ENCODE measurements at places on chromosomes 4 and X.

GRCh38 chrX:107738768-107739167, 36.8 kb downstream of the TSC22D3 start:
- no peak for DNase-seq

- DNase-seq: no peak
Measured at GRCh38 chr4:155419266-155419665, 42.5 kb upstream of the MAP9 start.

- peak; percentile 81 for DNase-seq
Measured at GRCh38 chr4:76087007-76087769, 12.7 kb downstream of the ART3 start.

- no peak for DNase-seq
Measured at GRCh38 chr4:84324303-84325245, 174.5 kb downstream of the NKX6-1 start.

DNA sequence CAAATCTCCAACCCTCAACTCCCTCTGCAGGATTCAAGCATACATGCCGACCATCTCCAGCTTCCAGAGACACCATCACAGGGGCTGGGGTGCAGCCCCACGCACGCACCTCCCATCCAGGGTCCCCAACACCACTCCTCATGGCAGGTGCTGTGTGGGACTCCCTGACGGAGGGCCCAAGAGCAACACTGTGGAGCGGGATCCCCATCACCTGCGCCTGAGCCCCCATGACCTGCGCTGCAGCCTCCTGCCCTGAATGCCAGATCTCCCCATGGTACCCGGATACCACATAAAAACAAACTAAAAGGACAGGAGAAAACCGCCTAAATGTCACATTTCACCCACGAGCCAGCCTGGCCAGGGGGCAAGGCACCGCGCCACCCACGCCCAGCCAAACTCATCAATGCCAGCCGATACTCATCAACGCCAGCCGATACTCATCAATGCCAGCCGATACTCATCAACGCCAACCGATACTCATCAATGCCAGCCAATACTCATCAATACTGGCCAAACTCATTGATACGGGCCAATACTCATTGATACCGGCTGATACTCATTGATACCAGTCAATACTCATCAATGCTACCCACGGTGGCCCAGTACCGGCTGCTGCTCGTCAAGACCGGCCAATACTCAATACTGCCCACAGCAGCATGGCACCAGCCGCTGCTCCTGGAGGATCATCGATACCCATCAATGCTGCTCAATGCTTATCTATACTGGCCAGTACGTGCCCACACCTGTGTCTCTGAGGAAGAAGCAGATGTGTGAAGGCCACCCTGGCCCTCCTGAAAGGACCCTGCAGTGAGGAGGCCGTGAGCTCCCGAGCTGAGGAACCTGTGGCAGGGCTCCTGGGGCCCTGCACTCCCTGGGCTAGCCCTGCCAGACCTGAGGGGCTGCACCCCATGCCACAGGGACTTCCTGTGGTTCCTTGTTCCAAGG, 6.2 kb downstream of the CTBP1 start:
- DNase-seq: no peak

DNA sequence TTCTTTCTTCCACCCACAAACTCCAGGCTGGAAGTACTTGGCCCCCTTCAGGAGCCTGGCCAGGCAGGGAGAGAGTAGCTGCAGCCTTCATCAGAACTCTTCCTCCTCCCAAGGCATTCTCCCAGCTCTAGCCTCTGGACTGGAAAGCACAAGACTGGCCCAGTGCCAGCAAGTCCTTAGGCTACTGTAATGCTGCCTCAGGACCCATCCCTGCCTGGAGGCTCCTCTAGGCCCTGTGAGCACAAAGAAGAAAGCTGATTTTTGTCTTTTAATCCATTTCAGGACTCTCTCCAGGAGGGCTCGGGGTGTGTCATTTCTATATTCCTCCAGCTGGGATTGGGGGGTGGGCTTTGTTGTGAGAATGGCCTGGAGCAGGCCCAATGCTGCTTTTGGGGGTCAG, 10.8 kb downstream of the AWAT2 start:
- DNase-seq: no peak

GRCh38 chr4:122921971-122922876, at the start of gene NUDT6:
TSS of gene NUDT6 (minus strand) at chr4:122922597. CDS start at chr4:122922572, 25 bp downstream.
- peak; percentile 83 for DNase-seq

GRCh38 chrX:19904778-19905367, 17.5 kb upstream of the SH3KBP1 start:
- peak; percentile 69 for DNase-seq

- DNase-seq: no peak
Measured at GRCh38 chrX:17861489-17862011, 452 bp upstream of the RAI2 start.

DNA sequence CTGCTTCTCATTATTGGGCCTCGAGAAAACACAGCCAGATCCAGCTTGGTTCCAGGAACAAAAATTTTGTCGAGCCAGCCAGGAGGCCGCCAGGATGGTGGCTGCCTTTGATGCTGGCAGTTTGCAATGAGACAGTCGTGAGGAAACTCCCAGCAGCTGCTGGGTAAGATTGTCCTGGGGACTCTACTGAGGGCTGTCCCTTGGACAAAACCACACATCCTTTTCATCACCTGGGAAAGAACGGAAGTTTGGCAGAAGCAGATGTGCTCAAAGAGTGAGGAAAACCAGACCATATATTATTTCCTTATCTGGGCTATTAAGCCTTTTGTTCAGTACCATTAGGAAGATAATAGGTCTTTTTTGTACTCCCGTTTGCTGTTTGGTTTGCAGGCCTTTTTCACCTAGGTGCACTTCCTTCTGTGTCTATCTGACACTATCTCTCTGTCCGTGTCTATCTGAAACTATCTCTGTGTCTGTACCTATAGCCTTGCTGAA, 13.4 kb upstream of the PAPSS1 start:
- no peak for DNase-seq

- DNase-seq: no peak
Measured at GRCh38 chrX:538311-538710, 92.3 kb upstream of the SHOX start.

- no peak for DNase-seq
Measured at GRCh38 chr4:98524230-98524629, 134.2 kb downstream of the TSPAN5 start.

- no peak for DNase-seq
Measured at GRCh38 chrX:4674028-4674782, 960.8 kb upstream of the PRKX start.

- peak; percentile 10 for DNase-seq
Measured at GRCh38 chr4:105059337-105059736, 87.3 kb upstream of the TET2 start.

- peak; percentile 30 for DNase-seq
Measured at GRCh38 chr4:106496061-106496460, 127.5 kb upstream of the GIMD1 start.

DNA sequence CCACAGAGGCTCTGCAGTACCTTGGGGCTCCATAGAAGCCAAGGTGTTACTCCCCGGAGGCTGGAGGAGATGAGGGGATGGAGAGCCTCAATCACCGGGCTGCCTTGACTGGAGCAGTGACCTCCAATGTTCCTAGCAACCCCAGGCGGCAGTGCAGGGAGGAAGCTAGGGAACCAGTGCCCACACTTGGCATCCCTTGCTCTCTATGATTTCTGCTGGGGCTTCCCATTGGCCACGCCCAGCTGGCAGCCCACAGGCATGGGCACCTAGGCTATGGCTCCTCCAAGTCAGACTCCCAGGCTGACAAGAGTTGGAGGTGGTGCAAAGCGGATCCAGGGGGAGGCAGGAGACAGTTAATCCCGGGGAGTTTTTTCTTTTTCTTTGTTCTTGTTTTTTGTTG, 229.7 kb downstream of the EVC2 start:
- no peak for DNase-seq

- no peak for DNase-seq
Measured at GRCh38 chr4:2923668-2924173, 39.5 kb downstream of the NOP14 start.

GRCh38 chr4:80798082-80798481, 232.4 kb upstream of the BMP3 start:
- DNase-seq: no peak

- no peak for DNase-seq
Measured at GRCh38 chr4:186617921-186618320, 62.6 kb upstream of the MTNR1A start.

DNA sequence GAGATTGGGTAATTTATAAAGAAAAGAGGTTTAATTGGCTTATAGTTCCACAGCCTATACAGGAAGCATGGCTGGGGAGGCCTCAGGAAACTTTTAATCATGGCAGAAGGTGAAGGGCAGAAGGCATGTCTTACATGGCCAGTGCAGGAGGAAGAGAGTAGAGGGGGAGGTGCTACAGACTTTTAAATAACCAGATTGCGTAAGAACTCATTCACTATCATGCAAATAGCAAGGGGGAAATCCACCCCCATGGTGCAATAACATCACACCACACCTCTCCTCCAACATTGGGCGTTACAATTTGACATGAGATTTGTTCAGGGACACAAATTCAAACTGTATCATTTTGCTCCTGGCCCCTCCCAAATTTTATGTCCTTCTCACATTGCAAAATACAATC, 353.8 kb upstream of the PABPC5 start:
- DNase-seq: peak; percentile 10

GRCh38 chr4:168585168-168586091, 88.6 kb downstream of the PALLD start:
- peak; percentile 54 for DNase-seq

DNA sequence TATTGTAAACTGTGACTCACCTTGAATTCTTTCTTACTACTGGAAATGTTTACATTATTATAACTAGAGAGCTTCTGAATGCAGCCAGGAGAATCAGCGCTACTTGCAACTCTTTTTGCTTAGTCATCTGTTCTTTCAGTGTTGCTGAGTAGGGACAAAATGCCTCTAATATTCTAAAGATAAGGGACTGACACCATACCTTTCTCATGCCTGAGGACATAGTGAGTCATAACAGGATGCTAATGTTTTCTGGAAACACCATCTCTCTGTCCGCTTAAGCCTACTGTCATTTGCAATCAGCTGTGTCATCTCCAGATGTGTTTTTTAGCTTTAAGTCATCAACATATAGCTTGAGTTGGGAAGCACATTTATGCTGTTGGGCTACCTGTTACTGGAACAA, 108.3 kb downstream of the QRFPR start:
- no peak for DNase-seq

DNA sequence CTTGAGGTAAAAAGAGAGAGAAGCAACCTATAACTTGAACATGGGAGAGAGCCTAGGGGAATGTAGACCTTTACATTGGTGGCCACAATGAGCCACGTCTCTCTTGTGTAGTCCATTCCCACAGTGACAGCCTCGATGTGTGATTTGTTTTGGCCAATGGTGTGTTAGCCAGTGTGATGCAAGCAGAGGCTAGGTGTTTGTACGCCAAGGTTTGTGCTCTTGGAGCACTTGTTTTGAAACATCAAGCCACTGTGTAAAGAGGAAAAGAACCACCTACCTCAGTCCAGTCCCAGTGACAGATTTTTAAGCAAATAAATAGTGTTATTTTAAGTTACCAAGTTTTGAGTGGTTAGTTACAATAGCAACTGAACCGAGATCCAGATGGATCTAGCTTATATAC, 23.9 kb upstream of the TMEM192 start:
- no peak for DNase-seq

- no peak for DNase-seq
Measured at GRCh38 chr4:159003420-159004253, 99.2 kb upstream of the RAPGEF2 start.

GRCh38 chr4:88753658-88754571, 56.3 kb upstream of the NAP1L5 start:
- no peak for DNase-seq

DNA sequence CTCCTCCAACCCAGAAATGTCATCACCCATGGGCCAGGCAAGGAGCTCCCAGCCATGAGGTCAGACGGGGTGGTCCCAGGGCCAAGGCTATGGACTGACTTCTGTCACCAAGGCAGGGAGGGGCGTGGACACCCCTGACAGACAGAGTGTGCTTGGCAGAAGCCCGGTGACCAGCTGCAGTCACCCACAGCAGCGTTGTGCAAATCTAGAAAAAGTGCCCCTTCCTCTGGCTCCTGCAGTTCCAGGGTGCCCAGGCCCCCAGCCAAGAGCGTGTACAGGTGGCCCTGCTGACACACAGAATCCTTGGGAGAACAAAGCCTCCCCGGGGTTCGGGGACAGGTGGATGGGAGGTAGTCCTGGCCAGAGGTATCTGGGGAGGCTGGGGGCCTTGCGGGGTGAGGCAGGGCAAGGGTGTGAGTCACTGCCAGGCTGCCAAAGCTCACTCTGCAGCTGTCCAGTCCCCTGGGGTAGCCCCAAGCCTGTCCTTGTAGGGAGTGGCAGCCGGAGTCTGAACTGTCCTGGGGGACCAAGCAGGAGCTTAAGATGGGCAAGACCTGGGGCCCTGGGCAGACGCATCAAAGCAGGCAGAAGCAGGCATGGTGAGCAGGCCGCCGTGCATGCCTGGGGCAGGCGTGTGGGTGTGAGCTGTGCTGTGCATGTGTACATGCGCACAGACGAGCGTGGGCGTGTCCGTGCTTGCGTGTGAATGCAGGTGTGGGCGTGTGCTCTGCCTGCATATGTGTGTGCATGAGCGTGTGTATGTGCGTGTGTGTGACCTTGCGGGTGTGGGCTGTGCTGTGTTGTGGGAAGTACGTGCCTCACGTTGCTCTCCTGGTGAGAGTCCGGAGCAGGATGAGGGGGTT, 3.3 kb downstream of the MYL5 start:
- DNase-seq: peak; percentile 59

DNA sequence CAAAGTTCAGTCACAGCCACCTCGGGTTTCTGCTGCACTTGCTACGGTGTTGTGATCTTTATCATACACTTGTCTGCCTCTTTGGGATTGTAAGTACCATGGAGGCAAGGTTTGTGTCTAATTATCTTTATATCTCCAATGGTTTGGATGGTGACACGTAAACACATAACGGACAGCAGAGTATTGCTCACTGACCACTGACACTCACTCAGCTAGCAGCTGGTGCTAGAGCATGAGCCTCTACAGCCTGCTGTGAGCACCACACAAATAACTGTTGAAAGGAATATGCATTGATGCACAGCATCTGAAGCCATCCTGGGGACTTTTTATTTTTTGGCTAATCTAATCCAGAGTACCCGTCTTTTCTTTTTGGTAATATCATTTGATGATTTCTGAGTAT, 156.0 kb downstream of the DCLK2 start:
- DNase-seq: no peak

DNA sequence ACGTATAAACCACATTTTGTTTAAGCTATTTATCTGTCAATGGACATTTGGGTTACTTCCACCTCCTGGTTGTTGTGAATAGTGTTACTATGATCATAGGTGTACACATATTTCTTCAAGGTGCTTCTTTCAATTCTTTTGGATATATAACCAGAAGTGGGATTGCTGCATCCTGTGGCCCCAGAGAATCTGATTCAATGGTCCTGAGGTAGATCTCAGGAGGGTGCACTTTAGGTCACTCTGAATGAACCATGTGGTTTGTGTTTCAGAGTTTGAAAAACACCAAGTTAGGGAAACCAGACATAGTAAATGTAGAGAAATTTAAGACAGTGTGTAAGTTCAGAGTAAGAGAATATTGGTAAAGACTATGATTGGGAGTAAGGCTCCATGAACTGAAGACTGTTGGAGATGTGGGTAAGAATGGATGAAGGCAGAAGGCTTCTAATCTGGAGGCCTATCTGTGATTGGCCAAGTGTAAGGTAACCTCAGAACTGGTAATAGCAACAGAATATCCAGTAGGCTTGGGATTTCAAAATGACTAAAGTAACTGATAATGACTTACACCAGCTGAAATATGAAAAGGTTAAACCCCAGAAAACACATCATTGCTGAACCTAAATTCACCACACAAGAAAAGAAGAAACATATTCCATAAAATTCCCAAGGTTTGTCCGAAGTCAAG, 236.9 kb downstream of the CAMK2D start:
- no peak for DNase-seq
